ENCODE measurements at places on chromosomes 12 and 14.

- DNase-seq = no peak
These were observed 580.1 kb downstream of the ALG10 start for GRCh38 chr12:34602213-34602940.

DNA sequence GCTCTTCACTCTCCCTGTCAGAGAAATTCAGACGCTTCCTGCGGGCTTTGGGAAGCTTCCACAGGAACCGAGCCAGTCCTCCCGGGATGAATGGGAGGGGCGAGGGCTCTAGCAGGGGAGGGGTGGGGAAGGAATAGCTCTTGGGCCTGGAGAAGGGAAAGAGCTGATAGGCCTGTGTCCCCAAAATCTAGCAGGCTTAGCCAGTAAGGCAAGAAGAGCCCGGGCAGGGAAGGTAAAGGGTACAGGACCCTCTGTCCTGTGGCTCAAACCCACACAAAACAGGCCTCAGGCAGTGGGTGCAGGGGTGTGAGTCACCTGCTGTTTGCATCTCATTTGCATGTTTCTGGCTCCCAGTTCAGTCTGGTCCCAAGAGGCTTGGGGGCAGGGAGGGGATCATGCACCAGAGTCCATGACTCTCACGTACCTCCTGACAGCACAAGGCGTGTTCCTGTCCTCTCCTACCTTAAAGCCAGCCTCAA lies 8.7 kb upstream of the SMUG1 start:
- DNase-seq = no peak

GRCh38 chr14:34966413-34966812 lies 16.4 kb upstream of the SRP54 start:
- DNase-seq = no peak

DNA sequence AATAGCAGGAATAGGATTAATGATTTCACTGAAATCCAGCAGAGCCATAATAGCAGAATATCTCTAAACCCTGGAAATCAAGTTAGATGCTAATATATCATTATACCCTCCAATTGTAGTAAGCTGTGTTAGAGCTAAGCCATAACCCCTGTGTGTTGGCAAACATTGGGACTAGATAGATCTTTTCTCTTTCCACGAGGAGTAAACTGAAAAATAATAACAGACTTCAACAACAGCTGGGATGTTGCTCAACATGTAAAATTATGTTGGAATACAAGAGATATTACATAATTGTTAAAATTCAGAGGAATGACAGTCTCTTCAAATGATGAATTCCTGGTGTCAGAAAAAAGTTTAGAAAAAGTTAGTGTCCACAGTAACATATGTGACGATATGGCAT lies 383.8 kb downstream of the SNAPC1 start:
- DNase-seq = no peak

DNA sequence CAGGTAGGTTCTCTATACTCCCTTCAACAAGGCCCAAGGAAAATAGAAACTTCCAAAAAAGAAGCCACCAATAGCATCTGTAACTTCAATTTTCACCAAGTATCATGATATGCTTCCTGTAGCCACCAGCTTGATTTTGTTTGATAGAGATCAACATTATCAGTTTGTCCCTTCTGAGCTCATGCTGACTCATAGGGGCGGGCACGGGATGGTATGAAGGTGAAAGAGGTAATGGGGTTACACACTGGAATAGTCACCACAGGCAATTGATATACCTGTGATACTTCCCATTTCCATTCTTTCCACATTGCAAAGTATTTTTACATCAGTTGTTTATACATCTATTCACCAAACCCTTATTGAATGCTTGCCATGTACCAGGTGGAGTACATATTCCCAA lies 134.1 kb downstream of the KCNA5 start:
- DNase-seq = no peak

- DNase-seq = no peak
These were observed 74.2 kb upstream of the PYGL start for GRCh38 chr14:51018521-51018920.

GRCh38 chr12:72267974-72268373 lies 4.2 kb upstream of the TRHDE start:
- no peak for DNase-seq

GRCh38 chr12:10184261-10184843 lies 5.5 kb downstream of the TMEM52B start:
- DNase-seq = no peak

- DNase-seq = no peak
These were observed 341.4 kb downstream of the RAD51B start for GRCh38 chr14:68160779-68161546.

- DNase-seq = no peak
These were observed 36.8 kb downstream of the CDC42BPB start for GRCh38 chr14:103020271-103021170.

- no peak for DNase-seq
These were observed 32.0 kb upstream of the CCDC60 start for GRCh38 chr12:119302451-119303080.

DNA sequence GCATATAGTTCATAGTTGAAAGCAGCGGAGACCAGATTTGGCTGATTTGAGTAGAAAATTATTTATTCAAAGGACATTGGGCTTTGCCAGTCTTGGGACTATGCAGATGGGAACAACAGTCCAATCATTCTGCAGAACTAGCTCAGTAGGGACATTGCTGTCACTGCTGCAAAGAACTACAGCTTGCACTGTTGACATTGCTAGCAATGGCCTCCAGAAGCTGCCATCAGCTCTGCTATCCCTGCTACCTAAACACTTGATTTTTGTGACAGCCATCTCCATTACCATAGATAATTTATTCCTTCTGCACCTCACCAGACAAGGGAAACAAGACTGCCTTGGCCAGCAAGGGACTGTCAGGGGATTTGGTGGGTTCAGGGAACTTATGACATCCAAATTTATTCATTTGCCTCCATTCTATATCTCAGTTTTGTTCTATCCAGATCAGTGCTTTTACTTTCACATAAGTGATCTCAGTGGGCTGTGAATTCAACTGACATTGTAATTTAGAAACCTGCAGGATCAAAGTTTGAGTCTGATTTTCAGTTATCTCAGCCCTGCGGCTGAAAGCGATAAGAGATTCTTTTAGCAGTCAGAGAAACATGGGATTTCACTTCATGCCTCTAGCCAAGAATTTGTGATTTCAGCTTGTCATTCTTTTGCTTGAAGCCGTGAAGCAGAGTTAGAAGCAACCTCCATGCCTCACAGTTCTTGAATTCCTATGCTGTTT lies 136.7 kb upstream of the FBXO33 start:
- no peak for DNase-seq

- DNase-seq = no peak
These were observed 208.5 kb downstream of the C12orf50 start for GRCh38 chr12:87820524-87821202.

DNA sequence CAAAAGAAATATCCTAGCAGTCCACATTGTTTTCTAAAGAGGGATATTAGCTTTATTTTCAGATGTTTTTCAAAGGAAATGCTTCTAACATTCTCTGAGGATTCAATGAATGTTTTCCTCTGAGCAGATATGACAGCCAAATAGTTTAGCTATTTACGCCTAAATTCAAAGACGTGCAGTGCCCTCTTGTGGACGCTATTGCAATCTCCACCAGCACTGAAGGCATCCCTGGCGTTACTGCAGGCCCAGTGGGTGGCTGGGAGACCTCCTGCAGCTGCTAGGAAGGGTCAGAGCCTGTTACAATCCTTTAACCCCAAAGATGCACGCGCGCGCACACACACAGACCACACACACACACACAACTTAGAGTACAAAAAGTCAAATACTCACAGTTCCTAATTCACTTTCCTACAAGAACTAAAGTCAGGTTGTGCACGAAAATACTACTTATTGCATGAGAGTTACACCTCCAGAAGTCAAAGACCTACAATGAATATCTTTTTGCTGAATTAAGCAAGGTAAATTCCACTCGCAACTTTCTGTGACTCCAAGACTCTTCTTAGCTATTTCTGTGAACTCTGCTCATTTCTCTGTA lies 589.3 kb upstream of the TMEM132C start:
- DNase-seq = peak; percentile 36

GRCh38 chr14:75941030-75941429 lies 40.8 kb downstream of the TGFB3 start:
- no peak for DNase-seq

DNA sequence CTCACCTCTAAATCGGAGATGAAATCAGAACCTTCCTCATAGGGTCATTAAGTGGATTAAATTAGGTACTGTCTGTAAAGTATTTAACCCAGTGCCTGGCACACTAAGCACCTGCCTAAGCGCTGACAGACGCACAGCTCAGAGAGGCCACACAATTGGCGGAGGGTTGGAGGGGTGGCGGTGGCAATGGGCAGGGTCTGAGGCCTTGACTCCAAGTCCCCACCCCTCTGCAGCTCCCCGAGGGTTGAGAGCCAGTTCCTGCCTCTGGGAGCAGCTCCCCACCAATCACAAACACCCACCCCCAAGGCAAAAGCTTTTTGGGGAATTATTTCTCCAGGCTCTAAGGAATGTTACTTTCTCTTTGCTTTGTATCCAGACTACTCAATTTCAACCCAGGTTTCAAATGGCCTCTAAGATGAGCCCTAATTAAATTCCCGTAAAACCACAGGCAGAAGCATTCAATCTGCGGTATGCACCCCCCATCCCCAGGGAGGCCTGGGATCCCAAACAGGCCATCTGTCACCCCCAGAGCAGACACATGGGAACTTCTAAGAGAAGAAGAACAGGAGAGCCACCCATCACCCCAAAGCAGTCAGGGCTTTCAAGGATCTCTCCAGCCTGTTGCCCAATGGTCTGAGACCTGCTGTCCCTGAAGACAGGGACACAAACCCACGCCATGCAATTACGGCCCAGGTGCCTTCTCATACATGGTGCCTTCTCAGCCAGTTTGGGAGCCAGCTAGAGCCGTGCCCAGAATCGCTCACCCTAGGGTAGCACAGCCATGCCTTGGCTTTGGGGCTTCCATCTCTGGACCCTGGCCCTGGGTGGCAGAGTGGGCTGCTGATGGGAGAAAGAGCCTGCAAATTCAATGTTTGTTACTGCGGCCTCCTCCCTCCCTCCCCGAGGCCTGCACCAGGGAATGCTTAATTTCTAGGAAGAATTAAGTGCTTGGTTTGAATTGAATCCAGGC lies 66.1 kb downstream of the CHGA start:
- no peak for DNase-seq

DNA sequence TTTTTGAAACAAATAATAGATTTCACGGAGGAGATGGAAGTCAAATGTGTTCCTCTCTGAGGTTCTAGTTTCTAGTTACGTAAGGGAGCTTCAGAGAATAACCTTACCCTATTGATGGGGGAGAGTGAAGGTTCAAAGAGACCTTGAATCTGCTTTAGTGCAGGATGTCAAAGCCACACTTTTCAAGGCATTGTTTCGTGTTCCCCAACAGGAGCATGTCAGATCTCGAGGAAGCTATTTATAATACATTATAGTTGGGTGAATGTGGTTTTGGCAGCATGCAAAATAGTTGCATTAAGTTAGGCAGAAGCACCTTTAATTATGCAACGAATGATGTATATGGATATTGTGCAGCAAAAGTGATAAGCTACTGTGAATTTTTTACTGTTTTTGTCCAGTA lies 614.9 kb downstream of the SLC16A7 start:
- DNase-seq = no peak

Measured in stimulated activated CD4-positive, alpha-beta T cell treated with anti-CD3 and anti-CD28 coated beads, Interleukin-4, amount 100 ng/mL, for 1 hour (primary cell).